Upper lobe of right lung (tissue), 1 donor: ENCODE measurements at places on chromosomes 7 and 10.
A peak's percentile ranks its signal among the peaks of the same experiment; 100 is the strongest.

- no peak for DNase-seq
Observed at GRCh38 chr10:129078346-129078745, 388.7 kb upstream of the MGMT start.

DNA sequence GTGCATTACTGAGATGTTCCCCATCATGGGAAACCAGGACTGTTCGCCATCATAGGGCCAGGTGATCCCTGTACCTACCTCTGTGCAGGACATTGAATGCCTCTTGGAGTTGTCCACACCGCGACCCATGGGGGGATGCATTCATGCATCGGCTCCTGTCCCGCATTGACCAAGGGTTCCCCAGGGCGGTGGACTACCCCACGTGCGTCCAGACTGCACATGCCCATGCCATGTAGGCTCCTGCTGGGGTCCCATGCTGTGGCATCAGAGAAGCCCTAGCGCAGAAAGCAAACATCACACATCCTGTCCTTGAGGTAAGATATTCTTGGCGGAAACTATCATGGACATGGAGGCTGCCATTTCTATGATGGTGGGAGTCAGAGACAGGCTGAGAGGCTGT, 121.6 kb upstream of the UNC5B start:
- peak; percentile 26 for DNase-seq

DNA sequence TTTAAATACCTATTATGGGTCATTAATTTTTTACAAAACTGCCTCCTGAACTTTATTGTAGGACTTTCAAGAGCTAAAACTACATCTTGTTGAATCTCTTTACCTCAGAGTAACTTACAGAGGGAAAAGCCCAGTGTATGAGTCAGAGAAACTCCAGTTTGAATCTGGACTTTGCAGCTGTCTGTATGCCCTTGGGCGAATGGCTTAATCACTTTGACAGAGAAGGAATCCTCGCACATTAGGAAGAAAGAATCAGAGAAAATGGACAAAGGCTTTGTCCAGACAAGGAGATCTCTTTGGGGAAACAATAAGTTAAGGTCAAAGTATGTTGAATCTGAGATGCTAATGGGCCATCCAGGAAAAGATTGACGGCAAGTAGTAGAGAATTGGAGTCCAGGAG, 484.2 kb upstream of the CELF2 start:
- DNase-seq: no peak

DNA sequence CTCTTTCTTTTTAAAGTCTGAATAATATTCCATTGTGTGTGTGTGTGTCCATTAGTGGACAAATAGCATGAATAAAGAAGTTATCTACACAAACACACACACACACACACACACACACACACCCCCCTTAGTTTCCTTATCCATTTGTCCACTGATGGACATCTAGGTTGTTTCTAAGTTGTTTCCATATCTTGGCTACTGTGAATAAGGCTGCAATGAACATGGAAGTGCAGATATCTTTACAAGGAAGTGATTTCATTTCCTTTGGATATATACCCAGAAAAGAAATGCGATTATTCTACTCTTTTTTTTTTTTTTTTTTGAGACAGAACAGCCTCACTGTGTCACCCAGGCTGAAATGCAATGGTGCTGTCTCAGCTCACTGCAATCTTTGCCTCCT, 113.5 kb downstream of the MBL2 start:
- no peak for DNase-seq

DNA sequence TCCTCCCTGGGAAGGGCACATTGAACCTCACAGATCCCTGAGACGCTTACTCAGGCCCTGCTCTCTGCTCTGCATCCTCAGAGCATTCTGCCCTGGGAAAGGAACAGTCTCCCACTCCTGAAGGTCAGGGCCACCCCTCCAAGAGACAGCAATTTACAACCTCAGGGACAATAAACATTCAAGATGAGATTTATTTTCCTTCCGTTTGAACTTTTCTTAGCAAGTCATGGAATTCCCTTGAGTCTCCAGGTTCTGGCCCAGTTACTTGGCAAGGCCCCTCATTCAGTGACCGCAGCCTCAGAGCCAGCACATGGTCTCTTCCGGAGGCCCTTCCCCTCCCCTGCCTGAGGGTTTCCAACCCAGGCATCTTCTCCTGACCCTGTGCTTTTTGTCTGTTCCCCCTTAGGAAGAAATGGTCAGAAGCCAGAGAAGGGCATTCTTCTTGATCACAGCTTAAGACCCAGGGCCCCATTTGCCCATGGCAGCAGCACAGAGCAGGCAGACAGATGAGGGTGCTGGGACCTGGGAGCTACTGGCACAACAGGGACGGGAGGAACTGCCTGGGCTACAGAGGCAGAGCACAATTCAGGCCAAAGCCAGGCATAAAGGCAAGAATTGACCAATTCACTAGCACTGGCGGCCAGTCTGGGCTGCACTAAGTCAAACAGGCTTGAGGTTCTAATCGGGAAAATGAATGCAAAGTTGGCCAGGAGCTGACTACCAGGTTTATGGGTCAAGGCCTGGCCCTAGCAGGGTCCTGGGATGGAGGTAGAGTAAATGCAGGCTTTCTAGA, 56.7 kb downstream of the VSTM4 start:
- no peak for DNase-seq

GRCh38 chr7:159032322-159032721, 112.3 kb downstream of the VIPR2 start:
- DNase-seq: no peak

DNA sequence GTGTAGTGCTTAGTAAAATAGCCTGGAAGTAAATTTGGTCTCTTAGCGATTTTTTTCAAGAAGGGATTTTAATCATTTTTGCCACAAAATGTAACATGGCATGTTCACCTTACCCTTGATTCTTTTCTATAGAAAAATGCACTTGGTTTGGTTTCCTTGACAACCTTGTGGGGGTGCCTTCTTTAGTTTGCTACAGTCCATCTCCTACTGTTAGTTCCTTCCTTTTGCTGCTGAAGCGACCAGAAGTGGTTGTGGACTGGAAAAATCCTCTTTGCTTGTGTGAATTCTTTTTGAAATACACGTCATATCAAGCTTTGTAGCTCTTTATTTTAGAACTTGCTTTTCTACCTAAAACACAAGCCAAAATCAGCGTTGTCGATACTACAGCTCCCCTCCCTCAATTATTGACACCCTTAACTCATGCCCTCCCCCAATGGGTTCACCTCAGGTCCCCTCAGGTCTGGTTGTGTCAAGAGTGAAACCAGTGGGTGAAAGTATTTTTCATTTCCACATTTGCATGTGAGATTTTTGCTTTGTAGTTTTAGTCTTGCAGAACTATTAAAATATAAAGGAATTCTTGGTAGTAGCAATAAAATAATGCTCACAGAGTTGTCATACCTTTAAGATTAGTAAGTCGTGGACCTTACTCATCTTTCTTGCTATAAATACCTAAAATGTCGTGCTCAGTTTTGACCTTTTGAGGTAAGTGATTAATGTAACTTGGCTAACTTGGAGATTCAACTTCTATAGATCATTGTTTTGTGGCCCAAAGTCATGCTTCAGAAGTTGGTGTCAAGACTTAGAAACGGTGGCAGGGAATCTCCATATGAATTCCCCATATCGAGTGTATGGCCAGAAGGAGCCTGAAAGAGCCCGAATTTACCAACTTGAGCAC, 1.5 kb downstream of the ACTR3B start:
- DNase-seq: no peak

- DNase-seq: no peak
Observed at GRCh38 chr7:113085781-113086390, 741 bp downstream of the GPR85 start.

GRCh38 chr10:87585565-87586514, 73.8 kb upstream of the PAPSS2 start:
- DNase-seq: no peak

- no peak for DNase-seq
Observed at GRCh38 chr7:125491137-125491536, 561.5 kb upstream of the POT1 start.

GRCh38 chr10:126272526-126272925, 115.8 kb downstream of the ADAM12 start:
- DNase-seq: no peak

DNA sequence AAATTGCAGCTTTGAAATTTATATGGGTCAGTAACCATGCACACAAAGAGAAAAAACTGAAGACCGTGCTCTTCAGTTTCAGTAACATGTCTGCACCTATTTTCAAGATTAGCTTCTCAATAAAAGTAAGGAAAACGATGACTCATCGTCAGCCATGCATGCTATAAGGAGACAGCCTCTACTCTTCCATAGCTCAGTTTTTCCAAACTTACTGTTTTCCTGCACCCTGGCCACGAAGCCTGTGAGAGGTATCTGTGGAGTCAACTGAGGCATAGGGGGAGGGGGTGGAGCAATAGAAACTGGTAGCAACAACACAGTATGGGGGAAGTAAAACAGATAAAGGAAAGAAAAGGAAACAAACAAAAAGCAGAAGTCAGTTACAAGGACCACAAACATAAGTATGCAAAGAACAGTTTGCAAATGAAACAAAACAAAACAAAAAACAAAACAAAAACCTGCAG, 58.0 kb downstream of the PDSS1 start:
- no peak for DNase-seq

GRCh38 chr10:13560597-13560996, 26.2 kb upstream of the PRPF18 start:
- no peak for DNase-seq

DNA sequence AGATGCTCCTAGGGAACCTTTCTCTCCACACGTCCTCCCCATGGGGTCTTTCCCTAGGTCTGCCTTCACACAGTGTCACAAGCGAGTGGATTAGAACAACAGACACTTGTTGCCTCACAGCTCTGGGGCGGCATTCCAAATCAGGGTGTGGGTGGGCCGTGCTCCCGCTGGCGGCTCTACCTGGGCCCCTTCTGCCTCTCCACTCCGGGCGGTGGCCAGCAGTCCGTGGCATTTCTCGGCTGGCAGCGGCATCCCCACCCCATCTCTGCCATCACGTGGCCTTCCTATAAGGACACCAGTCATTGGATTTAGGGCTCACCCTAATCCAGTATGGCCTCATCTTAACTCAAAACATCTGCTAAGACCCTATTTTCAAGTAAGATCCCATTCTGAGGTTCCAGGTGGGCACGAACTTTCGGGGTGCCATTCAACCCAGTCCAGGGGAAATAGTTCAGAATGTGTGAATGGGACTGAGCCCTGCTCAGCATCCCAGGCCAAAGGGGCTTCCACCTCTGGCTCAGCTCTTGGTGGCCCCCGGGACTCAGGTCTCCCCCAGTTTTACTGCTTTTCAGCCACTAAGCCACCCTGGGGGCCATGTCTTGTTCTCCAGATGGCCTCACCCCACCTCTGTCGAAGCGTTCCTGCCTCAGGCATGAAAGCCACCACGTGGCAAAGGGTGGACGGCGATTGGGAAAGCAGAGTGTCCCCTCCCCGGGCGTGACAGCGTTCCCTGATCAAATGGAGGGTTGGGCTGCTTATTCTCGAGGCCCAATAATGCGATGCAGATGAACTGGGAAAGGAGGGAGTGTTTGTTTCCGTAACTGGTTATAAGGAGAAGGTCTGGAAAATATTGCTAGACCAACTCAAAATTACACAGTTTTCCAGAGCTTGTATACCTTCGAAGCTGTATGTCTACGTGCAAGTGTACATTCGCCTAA, 350.0 kb downstream of the GLRX3 start:
- DNase-seq: peak; percentile 53

DNA sequence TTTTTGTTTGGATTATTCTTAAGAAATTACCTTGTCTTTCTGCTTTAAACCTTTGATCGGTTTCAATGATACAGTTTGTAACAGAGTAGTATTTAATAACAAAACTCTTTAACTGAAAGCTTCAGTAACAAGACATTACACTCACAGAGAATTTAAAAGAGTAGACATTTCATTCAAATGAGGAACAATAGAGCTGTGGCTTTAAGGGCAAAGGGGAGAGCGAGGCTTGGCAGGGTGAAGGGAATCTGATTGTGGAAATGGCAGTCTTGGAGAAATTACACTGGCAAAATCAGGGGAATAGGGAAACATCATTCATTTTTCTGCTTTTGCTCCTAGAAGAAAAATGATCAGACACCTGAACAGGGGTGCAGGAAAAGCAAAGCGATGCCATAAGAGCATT, 5.1 kb upstream of the HIPK2 start:
- no peak for DNase-seq

DNA sequence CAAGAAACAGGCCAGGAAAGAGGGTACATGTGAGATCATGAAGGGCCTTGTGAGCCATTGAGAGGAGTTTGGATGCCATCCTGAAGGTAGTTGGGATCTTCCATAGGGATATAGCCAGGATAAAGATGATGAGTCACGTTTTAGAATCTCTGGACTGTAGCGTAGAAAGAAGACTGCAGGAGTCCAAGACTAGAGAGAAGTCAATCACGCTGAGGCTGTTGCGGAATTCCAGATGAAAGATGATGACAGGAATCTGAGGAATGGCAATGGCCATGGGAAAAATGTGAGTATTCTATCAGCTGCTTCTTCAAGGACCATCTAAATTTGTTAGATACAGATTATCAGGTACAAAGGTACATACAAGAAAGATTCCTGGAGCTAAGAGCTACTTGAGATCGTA, 711.3 kb downstream of the GRM8 start:
- DNase-seq: no peak

DNA sequence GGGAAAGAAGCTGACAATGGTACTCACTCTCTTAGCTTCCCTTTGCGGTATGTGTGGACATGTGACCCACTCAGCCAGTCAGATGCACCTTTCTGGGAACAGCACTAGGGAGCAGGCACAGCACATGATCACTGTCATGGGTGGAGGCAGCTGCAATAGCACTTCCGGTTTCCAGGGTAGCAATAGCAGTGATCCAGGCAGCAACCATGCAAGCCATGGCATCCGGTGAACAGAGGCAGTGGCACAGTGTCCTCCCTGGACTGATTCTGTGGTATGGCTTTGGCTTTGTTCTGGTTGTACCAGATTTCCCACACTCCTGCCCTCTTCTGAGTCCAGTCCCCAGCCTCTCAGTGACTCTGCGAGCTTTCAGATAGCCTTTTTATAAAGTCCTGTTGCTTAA, 86.8 kb upstream of the NAMPT start:
- peak; percentile 71 for DNase-seq

GRCh38 chr7:65265933-65266519, 107.6 kb upstream of the ZNF92 start:
- peak; percentile 40 for DNase-seq

DNA sequence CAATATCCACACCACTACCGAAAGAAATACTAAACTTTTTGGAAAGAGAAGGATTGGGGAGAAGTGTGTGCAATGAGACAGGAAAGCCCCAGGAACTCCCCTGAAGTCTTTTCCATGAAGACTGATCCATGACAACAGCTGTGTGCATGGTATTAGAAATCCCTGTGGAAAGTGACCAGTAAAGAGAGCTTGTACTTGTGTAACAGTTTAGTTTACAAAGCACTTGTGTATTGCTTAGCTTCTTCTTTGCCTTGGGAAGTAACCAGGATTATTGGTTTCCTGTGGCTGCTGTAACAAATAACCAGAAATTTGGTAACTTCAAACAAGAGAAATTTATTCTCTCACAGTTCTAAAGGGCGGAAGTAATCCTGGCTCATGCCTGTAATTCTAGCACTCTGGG, 18.8 kb downstream of the TFAM start:
- no peak for DNase-seq
